ENCODE measurements at places on chromosomes 1 and 21.

DNA sequence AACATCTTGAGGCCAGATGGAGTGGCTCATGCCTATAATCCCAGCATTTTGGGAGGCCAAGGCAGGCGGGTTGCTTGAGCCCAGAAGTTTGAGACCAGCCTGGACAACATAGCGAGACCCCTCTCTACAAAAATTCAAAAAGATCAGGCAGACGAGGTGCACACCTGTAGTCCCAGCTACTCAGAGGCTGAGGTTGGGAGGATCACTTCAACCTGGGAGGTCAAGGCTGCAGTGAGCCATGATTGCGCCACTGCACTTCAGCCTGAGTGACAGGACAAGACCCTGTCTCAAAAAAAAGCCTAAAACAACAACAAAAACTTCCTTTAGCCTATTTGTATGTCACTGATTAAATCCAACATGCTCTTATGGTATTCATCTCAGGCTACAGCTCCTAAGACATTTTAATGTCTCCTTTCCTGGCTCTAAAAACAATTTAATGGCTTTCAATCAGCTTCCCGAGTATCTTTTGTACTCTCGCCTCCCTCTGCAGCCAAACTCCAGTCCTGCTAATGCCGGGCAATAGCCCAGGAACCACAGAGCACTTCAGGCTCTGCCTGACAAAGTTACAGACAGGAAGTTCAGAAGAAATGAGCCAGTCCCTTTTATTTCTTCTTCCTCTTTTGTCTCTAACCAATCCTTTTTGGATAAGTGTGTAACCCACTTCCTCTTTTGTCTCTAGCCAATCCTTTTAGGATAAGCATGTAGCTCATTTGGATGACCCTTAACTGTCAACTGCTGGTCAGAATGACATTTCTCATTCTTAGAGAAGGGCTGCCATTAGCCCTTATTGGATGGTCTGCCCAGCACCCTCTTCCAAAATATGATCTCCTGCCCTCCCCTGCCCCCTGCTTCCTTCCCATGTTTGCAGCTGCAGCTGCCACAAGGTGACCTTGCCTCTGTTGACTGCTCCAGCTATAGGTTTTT is 6.6 kb upstream of the DOP1B start:
- no peak for DNase-seq

GRCh38 chr1:174942547-174943255 is 57.0 kb upstream of the CACYBP start:
- DNase-seq = no peak

- peak; percentile 19 for DNase-seq
These were observed 2.4 kb downstream of the TNFAIP8L2 start for GRCh38 chr1:151158751-151159251.

GRCh38 chr1:2538376-2538775 is 8.3 kb upstream of the HES5 start:
- no peak for DNase-seq

DNA sequence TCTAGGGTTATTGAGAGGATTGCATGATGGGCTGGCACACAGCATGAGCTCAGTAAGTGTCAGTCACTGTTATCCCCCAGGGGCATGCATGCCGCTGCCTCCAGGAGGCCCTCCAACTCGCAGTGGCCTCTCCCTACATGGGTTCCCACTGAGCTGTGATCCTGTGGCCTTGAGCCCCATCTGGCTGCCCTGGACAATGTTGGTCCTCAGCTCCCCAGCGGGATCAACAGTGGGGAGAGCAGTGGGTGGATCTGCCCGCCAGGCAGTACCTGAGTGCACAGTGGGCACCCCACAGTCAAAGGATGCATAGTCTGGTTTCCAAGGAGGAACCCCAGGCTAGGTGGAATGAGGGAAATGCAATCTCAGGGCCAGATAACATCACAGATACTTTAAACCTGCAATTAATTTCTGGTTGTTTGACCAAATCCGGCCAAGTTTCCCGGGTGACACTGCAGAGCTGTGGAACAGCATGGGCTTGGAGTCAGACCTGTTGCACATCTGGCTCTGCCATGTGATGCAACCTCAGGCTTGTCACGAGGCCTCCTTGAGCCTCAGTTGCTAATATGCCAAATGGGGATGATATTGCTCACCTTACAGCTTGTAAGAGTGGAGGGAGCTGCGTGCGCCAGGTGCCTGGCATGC is 9.3 kb downstream of the PADI3 start:
- no peak for DNase-seq

- no peak for DNase-seq
These were observed 22.1 kb upstream of the IGSF21 start for GRCh38 chr1:18085387-18086074.

GRCh38 chr1:172246521-172247390 is 173.7 kb upstream of the C1orf105 start:
- DNase-seq = no peak

DNA sequence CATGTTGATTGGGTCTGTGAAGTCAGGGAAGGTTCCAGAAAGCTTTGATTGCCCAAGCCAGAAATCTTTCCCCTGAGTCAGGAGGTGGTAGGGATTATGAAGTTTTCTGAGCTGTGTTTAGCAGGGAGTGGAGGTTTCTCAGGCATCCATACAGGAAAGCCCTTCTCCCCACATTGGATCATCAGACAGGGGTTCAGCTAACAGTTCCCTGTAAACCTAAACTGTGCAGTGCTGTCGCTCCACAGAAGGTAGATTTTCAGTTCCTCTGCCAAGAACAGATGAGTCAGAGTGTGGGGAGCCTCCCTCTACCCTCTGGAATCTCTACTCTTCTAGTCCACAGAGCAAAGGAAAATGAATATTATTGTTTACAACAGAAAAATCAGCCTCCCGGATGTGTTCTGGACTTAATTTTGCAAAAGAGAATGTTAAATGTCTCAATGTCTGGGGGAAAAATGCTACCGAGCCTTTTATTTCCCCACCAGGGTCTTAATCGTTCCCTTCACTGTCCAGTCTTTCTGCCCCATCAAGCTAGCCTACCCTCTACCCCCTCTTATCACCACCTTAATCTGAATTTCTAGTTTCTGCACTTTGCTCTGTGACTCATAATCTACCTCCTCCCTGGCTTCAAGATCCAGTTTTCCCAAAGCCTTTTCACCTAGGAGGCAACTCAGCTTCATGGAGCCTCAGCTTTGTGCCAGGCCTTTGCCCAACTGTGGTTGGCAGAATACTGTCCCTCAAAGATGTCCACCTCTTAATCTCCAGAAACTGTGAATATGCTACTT is 355.6 kb downstream of the PRDM2 start:
- no peak for DNase-seq

DNA sequence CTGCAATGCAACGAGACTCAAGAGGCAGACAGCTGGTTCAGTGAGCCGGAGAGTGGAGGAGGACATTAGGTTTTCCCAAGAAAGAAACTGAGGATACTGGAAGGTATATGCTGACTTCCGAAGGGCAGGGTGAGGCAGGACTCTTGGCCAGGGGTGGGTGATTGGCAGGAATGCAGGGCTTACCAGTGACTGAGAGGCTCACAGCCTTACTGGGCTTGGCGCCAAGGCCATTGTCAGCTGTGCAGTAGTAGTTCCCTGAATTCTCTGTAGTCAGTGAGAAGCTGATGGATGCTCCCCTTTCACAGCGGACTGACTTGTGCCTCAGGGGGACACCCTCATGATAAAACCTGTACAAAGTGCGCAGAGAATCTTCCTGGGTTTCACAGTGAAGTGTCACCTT is 9.6 kb downstream of the FCRL5 start:
- no peak for DNase-seq

GRCh38 chr1:241462391-241462790 is 57.2 kb downstream of the FH start:
- DNase-seq = no peak

- DNase-seq = no peak
These were observed 8.6 kb upstream of the IFNAR1 start for GRCh38 chr21:33315946-33316710.

GRCh38 chr1:199551967-199552565 is 475.4 kb upstream of the NR5A2 start:
- peak; percentile 11 for DNase-seq

- DNase-seq = no peak
These were observed 137.3 kb upstream of the EDN2 start for GRCh38 chr1:41621791-41622190.

- DNase-seq = no peak
These were observed 30.7 kb upstream of the KIAA1614 start for GRCh38 chr1:180881806-180882509.

- no peak for DNase-seq
These were observed 181.2 kb upstream of the RAB4A start for GRCh38 chr1:229089586-229090208.

- DNase-seq = no peak
These were observed 337.0 kb upstream of the PTBP2 start for GRCh38 chr1:96384611-96385010.

DNA sequence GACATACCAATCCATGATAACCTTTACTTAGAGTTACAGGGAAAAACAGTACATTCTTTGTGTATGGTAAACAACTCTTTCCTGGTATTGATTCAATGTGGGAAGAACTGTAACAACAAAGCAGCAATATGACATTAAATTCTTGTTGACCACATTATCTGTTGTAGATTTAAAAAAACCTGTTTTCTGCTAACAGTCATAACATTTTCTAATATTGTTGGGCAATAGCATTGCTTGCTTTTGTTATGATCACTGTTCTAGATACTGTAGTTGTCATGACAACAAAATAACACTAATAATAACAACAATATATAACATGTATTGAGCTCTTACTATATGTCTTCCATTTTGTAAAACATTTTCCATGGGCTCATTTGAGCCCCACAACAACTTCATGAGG is 54.2 kb downstream of the PDE4B start:
- no peak for DNase-seq

DNA sequence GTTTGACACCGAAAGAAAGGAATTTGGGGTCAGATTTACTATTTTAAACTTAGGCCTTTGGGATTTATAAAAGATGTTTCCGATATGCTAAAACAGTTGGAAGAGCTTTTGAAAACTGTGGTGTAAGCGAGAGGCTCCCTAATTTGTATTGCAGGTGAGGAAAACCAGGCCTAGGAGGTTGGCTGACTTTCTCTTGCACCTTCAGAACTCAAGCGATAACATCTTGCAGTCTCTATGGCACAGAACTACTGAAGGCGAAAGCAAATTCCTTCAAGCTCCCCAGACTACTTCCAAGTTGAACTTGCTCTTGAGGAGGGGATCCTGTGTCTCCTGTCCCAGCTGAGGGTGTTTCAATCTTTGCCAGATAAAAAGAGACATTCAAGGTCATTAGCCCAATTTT is 685.7 kb downstream of the ADGRL2 start:
- no peak for DNase-seq

DNA sequence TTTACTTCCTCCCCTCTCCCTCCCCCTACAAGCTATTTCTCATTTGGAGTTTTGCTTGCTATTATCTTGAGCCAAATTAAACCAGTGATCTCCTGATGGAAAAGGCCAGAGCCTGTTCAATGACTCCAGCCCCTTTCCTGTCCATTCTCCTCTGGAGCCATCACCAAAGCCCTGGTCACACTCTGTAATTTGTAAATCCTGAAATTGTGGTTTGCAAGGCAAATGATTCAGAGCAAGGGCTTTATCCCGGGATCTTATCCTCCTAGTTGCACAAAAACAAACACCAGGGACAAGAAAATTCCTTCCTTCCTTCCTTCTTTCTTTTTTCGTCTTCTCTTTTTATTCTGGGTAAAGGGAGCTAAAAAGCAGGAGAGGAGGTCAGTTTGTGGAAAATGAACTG is 366.1 kb upstream of the ST6GALNAC5 start:
- DNase-seq = no peak

GRCh38 chr1:85438353-85438752 is 26.6 kb downstream of the DDAH1 start:
- no peak for DNase-seq

GRCh38 chr1:207848234-207848633 is 62.7 kb downstream of the CD34 start:
- DNase-seq = peak; percentile 63

DNA sequence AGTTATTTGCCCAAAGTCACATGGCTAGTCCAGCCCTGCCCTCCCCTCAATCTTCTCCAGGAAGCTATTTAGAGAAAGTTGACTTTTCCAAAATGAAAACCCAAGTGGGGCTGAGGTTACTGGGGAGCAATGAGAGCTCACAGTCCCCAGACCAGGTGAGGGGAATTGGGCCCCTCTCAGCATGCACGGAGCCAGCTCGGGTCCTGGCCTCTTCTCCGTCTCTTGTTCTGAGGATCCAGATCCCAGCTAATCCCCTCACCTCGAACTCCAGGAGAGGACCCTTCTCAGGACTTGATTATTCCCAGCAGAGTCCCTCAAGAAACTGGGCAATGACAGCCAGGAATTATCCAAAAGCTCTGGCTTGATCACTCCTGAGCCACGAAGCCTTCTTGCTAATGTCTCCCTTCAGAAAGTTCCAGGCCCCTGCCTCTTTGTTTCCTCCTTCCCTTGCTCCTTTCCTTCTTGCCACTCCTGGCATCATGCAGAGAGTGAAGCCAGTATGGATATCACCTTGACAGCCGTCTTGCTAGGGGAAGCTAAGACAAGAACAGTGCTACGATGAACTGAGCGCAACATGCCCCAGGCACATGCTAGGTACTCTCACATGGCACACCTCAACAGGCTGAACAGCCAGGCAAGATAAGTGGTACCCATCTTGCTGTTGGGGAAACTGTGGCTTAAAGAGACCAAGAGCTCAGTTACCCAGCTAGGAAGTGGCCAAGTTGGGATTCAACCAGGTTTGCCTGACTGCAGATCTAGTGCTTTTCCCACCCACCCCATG is 51.9 kb downstream of the KLHDC7A start:
- DNase-seq = no peak

DNA sequence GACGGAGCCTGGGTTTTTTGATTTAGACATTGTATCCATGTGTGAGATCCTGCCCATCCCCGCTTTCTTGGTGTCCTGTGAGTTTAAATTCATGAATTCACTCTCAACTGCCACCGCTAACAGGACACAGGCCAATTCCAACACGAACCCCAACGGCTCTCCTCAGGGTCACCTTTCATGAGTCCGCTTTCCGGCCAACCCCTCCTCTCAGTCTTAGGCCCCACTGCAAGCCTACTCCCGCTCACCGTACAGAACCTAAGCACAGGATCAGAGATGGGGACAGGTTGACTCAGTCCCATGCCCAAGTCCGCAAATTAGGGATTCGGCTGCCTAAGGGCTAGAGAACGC is 238 bp upstream of the SCP2 start:
- no peak for DNase-seq

DNA sequence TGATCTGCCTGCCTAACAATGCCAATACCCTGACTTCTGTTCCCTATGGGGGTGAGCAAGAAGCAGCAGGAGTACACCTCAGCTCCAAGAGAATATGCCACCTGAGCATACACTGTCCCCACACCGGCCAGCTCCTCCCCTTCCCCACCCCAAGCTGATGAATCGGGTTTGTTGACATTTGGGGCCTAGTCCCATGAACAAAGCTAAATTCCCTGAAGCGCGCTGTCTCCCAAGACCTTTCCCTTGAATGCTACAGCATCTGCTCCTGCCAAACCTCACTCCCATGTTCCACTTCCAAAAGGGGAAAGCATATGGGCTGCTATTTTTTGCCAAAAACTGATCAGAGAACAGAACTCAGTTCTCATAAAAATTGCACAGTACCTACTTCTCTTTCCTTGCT is 220.4 kb upstream of the CAMK1G start:
- DNase-seq = no peak
